ENCODE measurements at places on chromosomes 5 and 9.

DNA sequence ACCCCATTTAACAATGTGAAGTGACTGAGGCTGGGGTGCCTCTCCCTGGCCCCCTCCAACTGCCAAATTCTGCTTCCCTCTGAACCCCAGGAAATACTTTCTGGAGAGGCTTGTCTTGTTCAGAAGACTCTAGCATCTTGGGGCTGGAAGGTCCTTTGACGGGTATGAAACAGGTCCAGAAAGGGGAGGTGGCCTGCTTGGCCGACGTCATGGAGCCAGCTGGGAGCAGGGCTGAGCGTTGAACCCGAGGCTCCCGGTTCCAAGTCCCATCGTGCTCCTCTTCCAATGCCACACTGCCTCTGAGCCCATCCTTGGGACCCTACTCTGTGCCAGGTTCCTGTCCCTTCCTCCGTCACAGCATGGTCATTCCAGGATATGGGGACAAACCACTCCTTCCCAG lies 46.9 kb downstream of the NDST1 start:
- no peak for DNase-seq

DNA sequence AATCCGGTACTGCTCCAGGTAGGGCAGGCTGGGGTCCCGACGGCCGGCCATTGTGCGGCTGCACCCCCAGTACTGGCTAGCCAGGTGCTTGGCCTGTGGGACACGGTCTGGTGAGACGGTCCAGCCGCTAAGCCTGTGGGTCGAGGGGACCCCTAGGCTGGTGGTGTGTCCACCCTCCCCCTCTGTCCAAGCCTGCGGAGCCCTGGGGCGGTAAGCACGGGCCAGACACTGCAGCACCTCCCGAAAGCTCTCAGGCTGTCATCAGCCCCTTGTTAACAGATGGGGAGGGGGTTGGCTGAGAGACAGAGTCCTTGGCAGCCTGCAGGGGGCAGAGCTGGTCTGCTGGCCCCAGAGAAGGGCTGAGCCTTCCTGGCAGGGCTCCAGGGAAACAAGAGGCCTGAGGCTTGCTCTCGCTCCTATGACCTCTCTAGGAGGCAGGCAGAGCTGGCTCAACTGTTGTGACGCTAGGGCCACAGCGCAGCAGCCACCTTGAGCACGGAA lies 11.8 kb upstream of the MRNIP start:
- peak; percentile 67 for DNase-seq

GRCh38 chr5:148336704-148337435 lies 1.5 kb downstream of the SPINK9 start:
- no peak for DNase-seq

DNA sequence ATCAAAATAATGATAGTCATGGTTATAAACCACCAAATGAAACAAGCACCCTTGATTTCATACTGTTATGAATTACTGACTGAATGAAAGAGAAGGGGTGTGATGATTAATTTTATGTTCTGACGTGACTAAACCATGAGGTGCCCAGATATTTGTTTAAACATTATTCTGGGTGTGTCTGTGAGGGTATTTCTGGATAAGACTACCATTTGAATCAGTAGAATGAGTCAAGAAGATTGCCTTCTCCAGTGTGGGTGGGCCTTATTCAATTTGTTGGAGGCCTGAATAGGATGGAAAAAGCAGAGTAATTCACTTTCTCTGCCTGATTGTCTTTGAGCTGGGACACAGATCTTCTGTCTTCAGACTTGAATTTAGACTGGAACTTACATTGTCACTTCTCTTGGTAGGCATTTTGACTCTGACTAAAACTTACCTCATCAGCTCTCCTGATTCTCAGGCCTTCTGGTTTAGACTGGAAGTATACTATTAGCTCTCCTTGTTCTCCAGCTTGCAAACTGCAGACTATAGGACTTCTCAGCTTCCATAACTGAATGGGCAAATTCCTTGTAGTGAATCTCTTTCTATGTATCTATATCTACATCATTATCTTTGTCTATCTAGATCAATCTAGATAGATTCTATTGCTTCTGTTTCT lies 321.9 kb upstream of the TARS1 start:
- DNase-seq, result no peak

- peak; percentile 77 for DNase-seq
These were observed 9.9 kb downstream of the PTCH1 start for GRCh38 chr9:95506678-95507463.

GRCh38 chr5:124737651-124738050 lies 8.8 kb downstream of the ZNF608 start:
- no peak for DNase-seq

- DNase-seq, result no peak
These were observed 105.3 kb upstream of the NFIB start for GRCh38 chr9:14418941-14419937.

DNA sequence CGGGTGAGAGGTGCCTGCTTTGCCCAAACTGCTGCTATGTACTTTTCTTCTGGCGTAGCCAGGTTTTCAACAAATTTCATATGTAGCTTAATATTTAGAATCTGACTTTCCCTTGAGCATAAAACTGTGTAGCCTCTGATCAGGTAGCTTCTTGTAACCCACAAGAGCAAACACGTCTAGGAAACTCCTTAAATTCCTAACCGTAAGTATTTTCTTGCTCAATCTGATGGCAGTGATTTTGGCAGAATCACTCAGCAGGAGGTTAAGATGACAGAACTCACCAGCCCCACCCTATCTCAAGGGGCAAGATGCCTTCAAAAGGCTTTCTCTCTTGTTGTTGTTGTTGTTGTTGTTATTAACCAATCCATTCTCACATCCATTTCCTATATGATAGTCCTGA lies 20.8 kb downstream of the CKMT2 start:
- no peak for DNase-seq

DNA sequence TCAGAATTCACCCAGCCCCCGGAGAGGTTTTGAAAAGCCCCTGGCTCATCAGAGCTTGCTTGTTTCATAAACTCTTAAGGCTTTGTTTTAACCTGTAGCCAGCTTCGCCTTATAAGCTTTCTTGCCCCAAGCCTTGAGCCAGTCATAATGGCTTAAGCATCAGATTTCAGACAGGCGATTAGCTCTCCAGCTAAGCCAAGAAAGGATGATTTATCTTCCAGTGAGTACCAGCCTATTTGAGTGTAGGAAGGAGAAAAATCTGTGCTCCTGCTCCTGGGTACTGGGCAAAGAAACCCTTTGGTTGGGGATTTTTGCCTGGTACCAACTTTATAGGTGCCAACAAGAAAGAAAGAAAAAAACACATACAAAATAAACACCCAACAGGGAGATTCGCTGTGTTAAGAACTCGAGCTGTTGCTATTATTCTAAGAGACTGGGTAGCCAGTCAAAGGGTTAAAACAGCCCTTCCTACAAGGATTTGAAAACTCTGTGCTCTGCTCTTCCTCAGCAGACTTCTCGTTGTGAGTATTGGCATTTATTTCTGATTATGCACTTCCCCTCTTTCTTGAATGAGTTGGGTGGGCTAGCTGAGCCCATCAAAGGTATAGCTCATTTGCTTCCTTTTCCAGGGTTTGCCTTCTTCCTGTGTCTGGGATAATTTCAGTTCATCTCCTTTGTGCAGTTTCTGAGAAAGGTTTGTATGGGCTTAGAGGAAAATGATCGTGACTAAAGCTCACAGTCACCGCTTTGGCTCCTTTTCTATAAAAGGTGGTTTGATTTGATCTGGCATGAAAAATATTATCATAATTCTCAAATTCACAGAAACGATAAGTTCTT lies 157.2 kb upstream of the DMRT1 start:
- DNase-seq, result no peak

GRCh38 chr9:119853126-119853525 lies 483.9 kb upstream of the BRINP1 start:
- DNase-seq, result no peak

GRCh38 chr9:18857334-18857733 lies 175.7 kb downstream of the SAXO1 start:
- DNase-seq, result no peak

DNA sequence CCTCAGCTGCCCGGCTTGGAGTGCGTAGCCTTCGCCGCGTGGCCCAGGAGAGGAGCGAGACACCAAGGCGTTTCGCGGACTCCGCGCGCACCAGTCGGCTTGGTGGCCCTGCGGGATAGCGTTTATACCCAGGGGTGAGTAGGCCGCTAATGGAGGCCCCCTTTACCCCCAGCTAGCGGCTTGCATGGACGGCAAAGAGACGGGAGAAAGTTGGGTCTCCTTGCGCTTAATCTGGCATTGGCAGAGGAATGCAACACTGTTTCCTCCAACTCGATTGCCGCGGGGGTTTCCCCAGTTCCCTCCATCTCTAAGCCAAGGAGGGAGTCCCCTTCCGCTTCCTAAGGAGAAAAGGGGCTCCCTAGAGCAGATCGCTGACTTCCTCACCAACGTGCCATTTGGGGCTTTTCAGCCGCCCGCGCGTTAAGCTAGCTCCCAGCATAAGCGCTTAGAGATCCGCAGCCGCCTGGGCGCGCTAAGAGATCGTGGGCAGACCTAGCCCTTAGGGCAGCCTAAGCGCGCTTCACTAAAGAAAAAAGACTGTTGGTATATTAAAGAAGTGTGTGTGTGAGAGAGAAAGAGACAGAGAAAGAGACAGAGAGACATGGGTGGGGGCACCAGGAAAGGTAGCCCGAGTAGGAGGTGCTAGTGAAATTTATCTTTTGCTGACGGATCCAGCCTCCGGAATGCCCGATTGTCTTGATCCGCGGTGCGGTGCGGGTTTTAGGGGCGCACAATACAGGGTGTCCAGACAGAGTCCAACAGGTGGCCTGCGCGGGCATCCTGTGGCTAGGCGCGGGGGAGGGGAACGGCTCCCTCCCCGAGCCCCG lies 597.9 kb upstream of the SGCD start:
- DNase-seq, result no peak

- no peak for DNase-seq
These were observed 44.4 kb downstream of the DROSHA start for GRCh38 chr5:31487506-31487905.

DNA sequence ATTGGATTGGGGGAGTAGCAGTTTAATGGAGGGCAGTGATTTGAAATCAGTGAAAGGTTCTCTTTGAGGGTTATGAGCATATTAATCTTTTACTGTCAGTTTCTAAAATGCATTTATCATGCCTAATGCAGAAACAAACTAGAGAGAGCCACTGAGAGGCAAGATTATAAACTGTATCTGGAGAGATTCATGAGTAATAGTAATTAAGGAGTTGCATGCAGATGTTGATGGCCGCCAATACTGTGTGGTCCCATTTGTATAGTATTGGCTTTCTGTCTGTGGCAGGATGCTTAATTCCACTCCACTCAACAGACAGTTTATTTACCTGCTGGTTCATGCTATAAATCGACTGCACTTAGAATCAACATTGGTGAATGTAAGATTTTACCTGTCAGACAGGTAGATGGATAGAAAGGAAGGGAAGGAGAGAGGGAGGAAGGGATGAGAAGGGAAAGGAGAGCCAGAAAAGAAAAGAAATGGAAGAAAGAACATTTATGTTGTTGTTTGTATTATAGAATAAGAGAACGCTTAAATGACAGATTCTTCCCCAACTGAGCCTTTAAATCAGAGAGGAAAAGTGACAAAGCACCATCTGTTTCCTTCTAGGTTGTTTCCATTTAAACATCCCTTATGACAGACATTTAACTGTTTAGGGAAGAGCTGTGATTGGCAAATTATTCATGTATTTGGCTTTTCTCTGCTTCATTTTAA lies 146.5 kb downstream of the PAM start:
- DNase-seq, result no peak

DNA sequence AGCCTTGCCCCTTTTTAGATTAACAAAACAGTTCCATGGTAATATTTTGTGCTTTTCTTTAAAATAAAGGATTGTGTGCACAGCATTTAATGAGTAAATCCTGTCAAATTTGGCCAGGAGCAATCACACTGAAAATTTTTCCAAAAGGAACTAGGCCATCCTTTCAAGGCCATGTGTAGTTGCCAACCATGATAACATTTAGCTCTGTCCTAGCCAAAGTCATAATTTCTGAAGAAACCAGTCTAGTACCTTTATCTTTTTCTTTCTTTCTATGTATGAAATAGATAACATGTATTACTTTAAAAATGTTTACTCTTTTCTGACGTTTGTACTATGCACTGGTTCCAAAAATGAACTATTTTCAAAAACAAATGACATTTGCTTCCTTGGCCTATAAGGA lies 143.7 kb downstream of the PBX3 start:
- DNase-seq, result no peak

GRCh38 chr5:98130261-98131035 lies 643.0 kb upstream of the RGMB start:
- DNase-seq, result no peak

GRCh38 chr5:92147266-92147665 lies 764.1 kb upstream of the ARRDC3 start:
- no peak for DNase-seq

- no peak for DNase-seq
These were observed 831 bp downstream of the RMRP start for GRCh38 chr9:35656831-35657545.

GRCh38 chr5:150350524-150351344 lies 6.8 kb upstream of the TCOF1 start:
- DNase-seq, result peak; percentile 85

GRCh38 chr9:127011772-127012171 lies 97.2 kb downstream of the RALGPS1 start:
- no peak for DNase-seq

DNA sequence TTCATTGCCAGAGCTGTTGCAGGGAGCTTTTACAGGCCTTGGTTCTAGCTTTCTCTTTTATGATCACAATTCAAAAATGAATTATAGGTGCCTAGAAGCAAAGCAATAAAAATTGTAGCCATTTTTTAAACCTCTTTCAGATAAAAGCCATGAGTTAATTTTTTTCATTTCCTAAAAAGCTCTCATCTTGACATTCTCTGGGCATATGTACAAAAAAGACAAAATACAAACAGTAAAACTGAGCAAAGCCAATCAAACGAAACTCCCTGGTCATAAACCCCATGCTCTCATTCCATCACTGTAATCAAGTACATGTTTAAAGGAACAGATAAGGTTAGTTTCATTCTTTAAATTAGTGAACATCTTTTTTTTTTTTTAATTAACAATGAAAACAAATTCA lies 101.9 kb downstream of the ERCC6L2 start:
- no peak for DNase-seq

DNA sequence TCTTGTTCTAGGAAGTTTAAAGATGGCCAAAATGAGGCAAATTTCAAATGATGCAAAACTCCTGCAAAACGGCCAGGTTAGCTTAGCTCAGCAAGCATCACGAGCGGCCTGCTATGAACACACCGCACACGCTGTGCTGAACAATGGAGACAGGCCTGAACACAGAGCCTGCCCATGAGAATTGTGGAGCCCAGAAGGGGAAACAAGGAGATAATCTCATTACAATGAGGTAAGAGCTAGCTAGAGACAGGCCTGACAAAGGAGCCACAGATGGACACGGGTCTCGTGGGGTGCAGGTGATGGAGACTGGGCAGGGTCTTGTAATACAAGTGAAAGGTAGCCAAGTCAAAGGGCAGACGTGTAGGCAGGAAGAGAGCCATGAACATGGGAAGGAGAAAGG lies 50.2 kb downstream of the PSMB7 start:
- no peak for DNase-seq

DNA sequence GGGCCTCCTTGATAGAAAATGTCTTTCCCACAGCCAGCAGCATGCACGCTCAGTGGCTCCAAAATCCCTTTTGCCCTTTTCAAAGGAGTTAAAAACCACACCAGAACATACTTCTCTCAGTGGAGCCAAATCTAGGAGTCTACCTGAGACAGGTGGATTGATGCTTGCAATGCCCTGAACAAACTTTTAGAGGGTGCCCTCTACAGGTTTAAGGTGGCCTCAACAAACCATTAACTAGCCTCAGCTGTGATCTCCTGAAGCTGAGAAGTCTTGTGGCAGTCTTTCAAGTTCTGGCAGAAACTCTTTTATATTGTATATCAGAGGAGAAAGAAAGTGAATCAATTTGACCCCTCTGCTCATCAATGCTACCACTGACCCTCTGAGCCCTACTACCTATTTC lies 125.4 kb downstream of the MED27 start:
- DNase-seq, result peak; percentile 62

Measured in activated CD4-positive, alpha-beta T cell treated with anti-CD3 and anti-CD28 coated beads, Interleukin-2, amount 10 ng/mL, durations not matched to agents 24 days and 14 days (primary cell).